ENCODE measurements at places on chromosomes 2 and 18.
A peak's percentile ranks its signal among the peaks of the same experiment; 100 is the strongest.

DNA sequence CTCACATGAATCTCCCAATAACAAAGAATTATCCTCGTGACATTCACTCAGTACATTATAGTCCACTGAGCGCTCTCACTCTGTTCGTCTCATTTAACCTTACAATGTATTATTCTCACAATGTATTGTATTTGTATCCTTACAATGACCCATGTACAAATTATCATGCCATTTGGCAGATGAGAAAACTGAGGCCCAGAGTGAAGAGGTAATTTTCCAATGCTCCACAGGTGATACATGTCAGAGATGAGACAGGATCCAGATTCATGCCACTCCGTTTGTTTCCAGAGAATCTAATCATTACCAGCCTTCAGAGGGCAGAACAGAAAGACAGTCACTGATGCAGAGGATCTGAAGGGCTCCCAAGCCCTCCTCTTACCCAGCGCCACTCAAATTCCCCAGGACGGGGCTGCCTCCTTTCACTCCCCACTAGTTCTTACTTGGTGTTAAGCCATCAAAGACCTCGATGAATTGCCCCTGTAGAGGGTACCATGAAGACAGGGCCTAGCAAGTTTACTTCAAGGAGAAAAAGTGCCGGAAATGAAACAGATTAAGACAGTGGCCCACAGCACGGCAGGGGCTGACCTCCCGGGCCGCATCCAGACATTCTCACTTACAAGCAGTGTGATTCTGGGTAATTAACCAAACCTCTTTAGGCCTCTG, 98.4 kb upstream of the MBOAT2 start:
- DNase-seq = no peak

DNA sequence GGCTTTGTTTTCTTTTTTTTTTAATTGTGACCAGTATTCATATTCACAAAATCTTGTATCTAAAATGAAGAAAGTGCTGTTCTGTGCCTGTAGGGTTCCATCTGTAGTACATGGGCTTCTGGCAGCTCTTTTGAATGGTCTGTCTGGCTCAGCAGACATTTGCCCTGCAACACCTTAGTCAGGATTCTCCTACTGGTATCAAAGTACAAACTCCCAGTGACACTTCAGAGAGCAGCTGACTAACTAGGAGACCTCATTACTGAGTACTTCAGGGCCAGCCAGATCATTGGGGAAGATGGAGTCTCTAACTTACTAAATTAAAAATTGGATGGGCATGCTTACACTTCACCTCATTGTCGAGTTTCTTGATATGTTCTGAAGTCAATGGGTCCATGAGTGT, 39.7 kb downstream of the GRHL1 start:
- DNase-seq = no peak

- DNase-seq = no peak
Observed at GRCh38 chr2:72780477-72780876, 45.4 kb downstream of the EXOC6B start.

DNA sequence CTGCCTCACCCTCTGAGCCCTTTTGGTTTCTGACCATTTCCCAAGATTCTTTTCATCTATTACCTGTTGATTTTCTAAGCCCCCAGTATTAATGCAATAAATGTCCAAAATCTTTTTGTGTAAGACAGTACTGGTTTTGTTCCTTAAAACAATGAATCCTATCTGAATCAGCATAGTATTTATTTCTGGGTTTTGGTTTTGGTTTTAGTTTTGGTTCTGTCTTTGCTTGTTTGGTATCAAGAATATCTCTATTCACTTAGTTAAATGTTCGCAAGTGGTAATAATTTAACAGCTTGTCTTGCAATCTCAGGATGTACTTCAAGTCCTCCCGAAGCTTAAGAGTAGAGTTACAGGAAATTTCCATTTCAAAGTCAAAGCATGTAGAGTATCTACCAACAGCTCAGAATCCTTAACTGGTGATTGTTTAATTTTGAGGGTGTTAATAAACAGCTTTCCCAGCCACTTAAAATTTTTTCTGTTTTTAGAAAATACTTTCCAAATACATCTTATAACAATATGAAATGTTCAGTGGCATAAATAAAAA, 67.7 kb upstream of the NEDD4L start:
- DNase-seq = no peak

DNA sequence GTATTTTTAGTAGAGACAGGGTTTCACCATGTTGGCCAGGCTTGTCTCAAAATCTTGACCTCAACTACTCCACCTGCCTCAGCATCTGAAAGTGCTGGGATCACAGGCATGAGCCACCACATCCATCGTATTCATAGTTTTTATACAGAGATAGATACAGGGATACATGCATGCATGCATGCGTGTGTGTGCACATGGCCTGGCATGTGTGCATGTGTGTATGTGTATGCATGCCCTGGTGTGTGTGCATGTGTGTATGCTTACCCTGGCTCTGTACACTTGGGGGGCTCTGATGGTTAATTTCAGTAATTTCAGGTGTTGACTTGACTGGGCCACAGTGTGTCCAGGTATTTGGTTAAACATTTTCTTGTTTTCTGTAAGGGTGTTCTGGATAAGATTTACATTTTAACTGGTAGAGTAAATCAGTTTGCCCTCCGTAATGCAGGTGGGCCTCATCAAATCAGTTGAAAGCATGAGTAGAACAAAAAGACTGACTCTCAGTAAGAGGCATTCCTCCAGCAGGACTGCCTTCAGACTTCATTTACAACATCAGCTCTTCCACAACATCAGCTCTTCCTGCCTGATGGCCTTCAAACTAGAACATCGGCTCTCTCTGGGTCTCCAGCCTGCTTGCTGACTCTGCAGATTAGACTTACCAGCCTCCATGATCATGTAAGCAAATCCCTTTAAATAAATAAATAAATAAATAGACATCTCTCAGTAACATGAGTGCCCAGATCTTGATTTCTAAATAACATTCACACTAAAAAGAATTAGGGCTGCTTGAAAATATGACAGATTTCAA, 30.8 kb downstream of the SESTD1 start:
- DNase-seq = no peak

DNA sequence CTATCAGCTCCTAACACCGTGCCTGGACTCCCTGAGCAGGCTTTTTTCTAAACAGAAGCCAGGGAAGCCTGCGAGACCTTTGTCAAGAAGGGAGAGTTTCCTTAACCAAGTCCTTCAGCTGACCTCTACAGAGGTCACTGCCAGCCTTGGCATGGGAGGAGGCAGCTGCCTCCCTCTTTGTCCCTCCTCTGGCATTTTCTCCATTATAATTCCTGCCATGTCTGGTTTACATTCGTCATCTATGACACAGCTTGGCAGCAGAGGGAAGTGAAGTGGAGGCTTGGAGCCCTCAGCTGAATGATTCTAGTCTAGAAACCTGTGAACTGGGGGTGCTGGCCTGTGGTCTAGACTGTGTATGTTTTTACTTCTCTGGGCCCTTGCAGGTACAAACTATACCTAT, 22.5 kb downstream of the LIPG start:
- DNase-seq = no peak

GRCh38 chr2:190469771-190470170, 61.6 kb downstream of the MFSD6 start:
- no peak for DNase-seq

- no peak for DNase-seq
Observed at GRCh38 chr2:5319493-5319892, 372.7 kb upstream of the SOX11 start.

DNA sequence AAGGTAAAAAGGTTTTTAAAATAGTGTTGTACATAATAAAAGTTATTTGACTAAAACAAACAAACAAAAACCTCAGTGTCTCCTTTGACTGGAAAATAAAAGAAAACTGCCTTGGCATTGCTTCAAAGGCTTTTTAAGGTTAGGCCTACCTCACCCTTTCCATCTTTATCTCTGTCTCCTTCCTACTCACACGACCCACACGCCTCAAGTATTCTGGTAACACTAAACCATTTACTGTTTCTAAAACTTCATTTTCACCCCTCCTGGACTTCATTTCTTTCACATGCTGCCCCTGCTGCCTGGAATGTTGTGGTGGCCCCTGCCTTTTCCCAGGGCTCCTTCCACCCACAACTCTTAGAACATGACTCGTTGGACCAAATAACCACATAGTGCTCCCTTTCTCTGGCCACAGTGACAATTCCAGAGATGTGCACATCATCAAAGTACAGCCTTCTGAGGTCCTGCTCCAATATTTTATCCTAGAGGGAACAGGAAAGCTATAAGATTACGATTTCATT, 54.0 kb downstream of the ERBB4 start:
- peak; percentile 6 for DNase-seq

DNA sequence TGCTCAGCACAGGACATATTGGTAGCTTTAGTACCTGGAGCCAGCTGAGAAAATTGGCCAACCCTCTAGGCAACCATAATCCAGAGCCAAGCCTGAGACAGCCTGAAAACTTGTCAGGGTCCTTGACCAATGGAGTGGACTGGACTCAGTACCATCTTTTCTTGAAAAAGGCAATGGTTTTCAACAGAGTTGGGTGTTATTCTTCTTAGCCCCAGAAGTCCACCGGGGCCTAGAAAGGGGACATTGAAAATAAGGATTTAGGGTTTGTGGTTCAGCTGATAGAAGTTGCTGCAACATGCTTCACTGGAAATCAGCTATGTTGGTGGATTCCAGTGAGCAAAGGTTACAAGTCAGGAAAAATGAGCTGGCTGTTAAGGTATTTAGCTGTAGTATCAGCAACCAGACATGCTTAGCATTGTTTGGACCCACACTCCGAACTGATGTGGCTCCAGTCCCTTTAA, 22.1 kb upstream of the CNOT11 start:
- no peak for DNase-seq

DNA sequence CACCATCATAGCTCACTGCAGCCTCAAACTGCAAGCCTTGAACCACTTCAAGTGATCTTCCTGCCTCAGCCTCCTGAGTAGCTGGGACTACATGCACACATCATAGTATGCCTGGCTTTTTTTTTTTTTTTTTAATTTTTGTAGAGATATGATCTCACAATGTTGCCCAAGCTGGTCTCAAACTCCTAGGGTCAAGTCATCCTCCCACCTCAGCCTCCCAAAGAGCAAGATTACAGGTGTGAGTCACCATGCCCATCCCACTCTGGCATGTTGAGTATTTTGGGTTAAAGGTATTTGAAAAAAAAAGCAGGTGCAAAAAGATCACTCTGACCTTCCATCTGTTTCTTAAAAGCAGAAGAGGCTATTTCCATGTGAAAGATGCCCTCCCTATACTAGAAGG, 86.4 kb upstream of the FZD7 start:
- DNase-seq = no peak

Measured in fibroblast of skin of left quadriceps (primary cell).